ENCODE measurements at places on chromosomes 6 and 20.

DNA sequence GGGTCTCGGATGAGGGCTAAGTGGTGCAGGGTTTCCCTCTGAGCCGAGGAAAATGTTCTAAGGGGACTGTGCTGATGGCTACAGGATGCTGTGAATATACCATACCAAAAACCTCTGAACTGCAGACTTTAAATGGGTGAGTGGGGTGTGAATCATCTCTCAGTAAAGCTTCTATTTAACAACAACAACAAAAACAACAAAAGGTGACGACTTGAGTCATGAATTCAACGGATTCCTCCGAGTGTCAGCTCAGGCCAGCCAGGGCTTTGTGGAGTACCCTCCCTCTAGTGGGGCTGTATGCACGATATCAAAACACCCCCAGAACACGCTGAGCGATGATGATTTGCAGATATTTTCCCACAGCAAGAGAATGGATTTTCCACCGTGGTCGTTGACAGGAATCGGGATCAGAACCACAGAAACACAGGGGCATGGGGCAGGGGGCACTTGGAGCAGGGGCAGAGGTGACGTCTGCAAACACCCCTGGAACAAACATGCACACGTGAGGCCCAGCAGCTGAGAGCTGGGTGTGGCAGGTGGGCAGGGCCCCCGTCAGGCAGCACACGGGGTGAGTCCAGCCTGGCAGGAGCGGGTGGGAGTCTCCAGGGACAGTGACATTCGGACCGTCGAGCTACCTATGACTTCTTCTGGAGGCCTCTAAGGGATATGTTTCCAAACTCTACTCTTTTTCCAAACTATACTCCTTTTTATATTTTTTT, 38.6 kb downstream of the SLC2A4RG start:
- no peak for DNase-seq

- no peak for DNase-seq
These were observed 137.2 kb downstream of the B3GAT2 start for GRCh38 chr6:70819646-70820045.

DNA sequence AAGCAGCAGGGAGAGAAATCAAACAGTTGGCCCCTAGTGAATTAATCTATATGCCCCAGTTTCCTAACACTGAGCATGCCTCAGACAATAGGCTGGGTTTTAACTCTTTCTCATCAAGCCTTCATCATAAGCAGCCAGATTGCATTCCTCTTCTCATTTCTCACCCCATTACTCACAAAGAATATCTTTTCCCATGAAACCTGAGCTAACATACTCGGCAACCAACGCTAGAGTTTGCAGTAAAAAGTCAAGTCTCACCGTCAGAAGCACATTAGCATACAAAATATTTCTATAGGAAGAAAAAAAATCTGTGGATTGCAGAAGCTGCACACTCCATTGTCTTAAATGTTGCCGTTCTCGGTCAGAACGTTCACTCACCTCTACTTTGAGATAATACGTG, 429.9 kb upstream of the ARID1B start:
- DNase-seq: no peak

DNA sequence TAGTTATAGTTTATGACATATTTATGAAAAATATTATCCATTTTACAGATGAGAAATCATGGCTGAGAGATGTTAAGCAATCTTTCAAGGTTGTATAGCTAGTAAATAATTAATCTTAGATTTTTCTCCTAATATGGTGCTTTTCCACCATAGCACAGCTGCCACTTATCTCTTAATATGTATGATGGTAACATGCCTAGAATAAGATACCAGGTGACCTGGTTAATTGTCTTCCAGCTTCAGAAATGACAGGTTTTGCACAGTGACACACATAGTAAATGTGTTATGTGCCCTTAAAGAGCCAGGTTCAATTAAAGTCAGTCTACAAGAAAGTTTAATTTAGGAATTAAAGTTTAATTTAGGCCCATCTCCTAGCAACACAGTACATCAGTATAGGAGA, 14.8 kb downstream of the TUBB2A start:
- DNase-seq: no peak

- DNase-seq: peak; percentile 54
These were observed 66.0 kb downstream of the ZBTB2 start for GRCh38 chr6:151325075-151326050.

GRCh38 chr6:121344539-121344938, 10.3 kb upstream of the TBC1D32 start:
- no peak for DNase-seq

GRCh38 chr6:43749461-43749860, 20.6 kb upstream of the VEGFA start:
- no peak for DNase-seq

DNA sequence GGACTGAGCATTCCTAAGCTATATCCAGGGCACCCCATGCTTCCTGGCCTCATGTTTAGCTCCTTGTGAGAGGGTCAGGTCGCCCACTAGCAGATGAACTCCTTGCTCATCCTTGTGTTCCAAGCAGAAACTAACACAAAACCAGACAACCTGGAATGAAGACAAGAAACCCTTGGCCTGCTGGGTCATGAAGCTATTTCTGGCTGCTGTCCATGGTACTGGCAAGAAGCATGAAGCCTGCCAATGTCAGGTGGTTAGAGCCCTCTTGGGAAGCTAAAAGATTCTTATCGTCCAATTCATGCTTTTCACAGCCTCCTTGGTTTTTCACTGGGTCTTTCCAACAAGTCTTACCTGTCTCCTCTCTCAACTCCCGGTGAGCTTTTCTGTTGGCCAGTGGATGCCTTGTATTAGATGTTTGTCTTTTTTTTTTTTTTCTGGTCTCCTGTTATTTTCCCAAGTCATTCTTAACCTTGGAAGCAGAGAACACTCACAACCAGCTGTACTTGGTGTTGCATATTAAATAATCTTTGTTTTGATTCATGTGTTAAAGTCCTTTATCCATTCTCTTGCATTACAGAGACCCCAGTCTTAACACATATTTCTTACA, 180.3 kb downstream of the ANKRD60 start:
- no peak for DNase-seq

- DNase-seq: no peak
These were observed 839.5 kb upstream of the FLRT3 start for GRCh38 chr20:15176929-15177328.

- no peak for DNase-seq
These were observed 7.4 kb downstream of the PERP start for GRCh38 chr6:138099832-138100231.

DNA sequence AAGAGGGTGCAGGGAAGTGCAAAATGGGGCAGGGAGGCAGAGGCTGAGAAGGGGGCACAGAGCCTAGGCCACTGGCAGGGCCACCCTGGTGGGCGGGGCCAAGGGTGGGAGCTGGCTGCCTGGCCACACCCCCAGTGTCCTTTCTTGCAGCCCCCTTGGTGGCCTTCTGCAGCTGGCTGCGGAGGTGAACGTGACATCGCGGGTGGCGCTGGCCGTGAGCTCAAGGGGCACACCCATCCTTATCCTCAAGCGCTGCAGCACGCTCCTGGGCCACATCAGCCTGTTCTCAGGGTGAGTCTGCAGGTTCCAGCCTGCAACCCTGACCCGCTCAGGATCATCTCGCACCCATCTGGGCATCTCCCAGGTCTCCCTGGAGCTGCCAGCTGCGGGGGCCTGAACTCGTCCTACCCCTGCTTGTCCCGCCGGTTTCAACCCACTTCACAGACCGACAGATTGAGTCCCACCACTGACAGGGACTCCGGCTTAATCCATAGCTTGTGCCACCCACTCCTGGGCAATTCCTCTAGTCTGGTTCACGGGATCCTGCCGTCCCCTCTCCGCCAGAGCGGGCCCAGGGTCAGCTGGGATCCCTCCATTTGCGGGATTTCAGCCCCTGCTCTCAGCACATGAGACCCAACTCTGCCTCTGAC, 6.2 kb downstream of the BPIFB3 start:
- DNase-seq: no peak

DNA sequence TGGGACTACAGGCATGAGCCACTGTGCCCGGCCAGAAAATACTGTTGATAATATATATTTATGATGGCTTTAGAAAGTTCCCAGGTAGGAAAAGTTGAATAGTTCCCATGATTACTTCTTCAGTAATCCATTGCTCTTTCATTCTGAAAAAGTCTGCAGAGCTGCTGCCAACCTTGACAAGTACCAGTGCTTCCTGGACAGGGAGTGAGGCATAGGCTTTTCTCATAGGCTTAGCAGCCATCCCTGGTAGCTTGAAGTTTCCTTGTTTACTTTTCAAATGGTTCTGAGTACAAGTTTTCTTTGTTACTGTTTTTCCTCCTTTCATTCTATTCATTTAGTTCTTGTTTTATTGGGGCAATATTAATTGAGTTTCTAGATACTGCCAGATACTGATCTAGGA, 7.8 kb downstream of the RWDD1 start:
- DNase-seq: no peak

DNA sequence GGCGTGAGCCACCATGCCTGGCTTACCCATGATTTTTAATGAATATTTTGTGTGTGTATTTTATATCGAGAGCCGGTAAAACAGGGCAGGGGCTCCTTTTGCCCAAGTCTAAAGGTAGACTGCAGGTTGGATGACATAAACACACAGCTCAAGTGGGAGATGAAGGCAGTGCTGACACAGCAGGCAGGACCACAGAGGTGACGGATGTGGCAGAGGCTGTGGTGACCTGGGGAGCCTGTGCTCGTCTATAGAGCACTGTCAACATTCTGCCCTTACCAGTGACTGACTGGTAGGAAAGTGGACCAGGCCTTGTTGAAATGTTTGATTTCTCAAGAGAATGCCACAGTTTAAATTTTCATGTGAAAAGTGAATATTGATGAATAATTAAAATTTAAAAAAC, 137.5 kb downstream of the ZFP64 start:
- no peak for DNase-seq

DNA sequence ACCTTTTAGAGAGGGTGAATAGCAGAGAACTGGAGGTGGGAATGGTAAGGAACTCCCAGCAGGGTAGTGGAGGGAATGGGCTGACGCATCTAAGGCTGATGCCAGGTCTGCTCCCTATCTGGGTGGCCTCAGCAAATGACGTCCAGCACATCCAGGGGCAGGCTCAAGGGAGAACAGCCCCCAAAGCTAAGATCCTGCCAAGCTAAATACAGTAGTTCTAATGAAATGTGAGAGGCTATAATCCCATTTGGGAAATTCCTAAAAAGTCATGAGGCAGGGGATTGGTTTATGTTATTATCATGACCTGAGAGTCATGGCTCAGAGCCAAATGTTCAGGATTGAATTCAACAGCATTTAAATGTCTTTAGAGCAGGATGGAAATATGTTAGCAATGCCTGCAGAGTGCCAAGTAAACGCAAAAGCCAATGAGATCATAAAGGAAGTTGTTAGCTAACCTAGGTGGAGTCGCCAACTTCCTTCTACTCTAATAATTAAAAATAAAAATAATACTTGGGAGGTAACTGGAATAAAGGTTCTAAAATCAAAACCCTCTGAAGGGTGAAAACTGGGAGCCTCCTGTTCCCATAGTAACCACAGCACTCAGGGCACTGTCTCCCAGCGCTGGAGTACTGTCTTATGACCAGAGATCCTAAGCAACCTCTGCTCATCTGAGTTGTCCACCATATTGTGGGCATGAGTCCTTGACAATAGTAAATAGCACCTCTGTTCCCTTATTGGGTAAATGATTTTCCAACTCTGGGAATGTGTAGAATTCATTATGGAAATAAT, 34.8 kb downstream of the IYD start:
- DNase-seq: peak; percentile 5

DNA sequence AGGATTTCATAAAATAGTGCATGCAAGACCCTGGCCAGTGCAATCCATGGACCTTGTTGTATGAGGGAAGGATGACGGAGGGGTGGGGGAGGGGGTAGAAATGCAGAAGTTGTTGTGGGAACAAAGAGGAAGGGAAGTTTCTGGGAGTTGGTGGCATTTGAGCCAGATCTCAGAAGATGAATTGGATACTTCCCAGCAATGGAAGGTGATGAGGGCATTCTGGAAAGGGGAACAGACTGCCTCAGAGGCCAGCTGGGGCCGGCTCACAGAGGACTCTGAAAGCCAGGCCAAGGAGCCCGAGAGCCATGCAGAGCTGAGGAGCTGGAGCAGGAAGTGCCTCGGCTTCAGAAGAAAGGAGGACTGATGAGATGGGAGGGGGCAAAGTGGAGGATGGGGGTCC, 2.7 kb downstream of the TMEM74B start:
- DNase-seq: no peak

DNA sequence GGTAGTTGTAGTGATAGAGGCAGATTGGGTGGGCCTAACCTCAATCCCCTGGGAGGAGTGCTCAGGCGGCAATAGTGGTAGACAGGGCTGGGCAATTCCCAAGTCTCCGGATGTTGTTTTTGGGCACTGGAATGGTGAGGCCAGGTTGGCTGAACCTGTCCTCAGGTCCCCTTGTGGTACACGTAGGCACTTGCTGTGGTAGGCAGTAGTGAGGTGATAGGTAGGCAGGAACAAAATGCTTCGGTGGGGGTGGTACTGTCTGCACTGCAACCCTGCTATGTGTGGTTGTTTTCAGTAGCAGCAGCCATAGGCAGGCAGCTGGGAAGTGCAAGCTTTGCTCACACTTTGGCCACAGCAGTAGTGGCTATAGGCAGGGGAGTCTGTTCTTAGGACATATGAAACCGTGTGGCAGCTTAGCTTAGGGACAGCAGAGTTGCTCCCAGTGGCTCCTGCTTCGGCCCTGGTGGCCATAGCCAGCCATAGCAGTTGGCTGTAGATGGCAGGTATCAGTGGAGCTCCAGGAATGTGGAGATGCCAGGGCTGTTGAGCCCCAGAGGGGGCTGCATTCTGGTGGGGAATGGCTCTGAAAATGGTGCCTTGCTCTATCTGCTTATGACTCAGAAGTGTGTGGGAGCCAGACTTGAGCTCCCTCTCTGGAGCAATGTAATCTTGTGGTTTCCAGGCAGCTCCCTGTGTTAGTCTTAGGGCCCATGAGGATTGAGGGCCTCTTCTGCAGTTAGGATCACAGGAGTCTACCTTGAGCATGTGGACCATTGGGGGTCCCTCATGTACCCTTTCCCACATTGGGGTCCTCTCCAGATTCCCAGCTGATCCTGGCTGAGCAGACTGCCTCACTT, 241.8 kb upstream of the BMP2 start:
- no peak for DNase-seq

- peak; percentile 75 for DNase-seq
These were observed at the start of gene ID4 for GRCh38 chr6:19836799-19837510. TSS of gene ID4 (plus strand) at chr6:19837370. CDS start at chr6:19837755, 385 bp downstream.

GRCh38 chr6:160428069-160428430, 79.9 kb downstream of the SLC22A3 start:
- DNase-seq: peak; percentile 58

DNA sequence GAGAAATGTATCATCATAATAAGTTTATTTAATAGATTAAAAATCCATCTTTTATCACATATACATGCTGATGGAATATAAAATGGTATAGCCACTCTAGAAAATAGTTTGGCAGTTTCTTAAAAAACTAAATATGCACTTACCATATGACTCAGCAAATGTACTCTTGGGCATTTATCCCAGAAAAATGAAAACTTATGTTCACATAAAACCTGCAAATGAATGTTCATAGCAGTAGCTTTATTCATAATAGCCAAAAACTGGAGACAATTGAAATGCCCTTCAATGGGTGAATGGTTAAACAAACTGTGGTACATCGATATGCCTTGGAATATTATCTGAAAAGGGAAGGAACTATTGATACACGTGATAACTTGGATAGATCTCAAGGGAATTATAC, 6.4 kb upstream of the NCOA7 start:
- no peak for DNase-seq

- DNase-seq: no peak
These were observed 45.7 kb upstream of the MCUR1 start for GRCh38 chr6:13859871-13860555.

Data from NCI-H2081 (cell line).